ENCODE measurements at places on chromosomes 16 and 17. TPM values are rescaled to one million over a fixed set of nuclear protein-coding genes. Genes with fewer than 3 reads are reported as not detected.
A peak's percentile ranks its signal among the peaks of the same experiment; 100 is the strongest.

The SLC7A6OS gene
- 15.2 TPM for total RNA-seq

The TMEM238L gene
- total RNA-seq = 63.1 TPM

- no peak overlapping the region for H3K4me3 ChIP-seq
- peaks cover 19% of the 10 kb centered on the region for H3K4me1 ChIP-seq
- H3K27me3 ChIP-seq = no peaks in the 10 kb centered on the region
Measured at GRCh38 chr16:89436366-89436765, 54.0 kb downstream of the ANKRD11 start.

DNA sequence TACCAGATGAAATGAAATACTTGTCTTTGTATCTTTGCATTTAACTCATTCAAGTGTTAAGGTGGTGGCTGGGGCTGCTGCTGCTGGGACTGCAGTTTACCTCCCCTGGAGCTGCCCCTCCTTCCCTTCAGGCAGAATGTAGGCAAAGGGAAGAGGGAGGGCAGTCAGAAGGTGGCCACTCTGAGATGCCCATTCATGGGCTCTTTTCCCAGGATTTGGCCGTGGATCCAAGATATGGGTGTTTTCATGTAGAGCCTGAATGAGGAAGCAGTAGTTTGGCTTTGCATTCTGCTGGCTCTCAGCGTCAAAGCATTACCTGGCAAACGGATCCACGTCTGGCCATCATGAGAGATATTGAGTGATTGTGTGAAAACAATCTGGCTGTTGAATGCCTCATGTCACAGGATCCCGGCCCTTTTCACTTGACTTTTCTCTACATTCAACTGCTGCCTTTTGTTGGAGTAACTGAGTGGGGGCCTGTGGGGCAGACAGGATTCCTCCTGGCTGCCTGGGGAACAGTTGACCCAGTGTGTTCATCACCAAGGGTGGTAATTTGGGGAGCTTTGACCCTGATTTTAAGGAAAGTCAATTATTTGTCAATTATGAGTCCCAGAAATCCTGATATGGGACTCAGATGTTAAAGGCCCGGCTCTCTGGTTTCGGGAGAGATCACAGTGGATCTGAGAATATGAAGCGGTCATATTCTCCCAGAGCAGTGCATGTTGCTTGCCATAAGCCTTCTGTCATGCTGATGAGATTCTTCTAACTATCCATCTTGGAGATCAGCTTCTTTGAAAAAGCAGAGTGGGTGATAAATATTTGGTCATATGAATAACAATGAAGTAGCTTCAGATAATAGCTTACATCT lies 236.8 kb downstream of the IRX3 start:
- H3K4me3 ChIP-seq = no peak overlapping the region
- H3K36me3 ChIP-seq = no peaks in the 10 kb centered on the region
- H3K27me3 ChIP-seq = no peaks in the 10 kb centered on the region
- no peak overlapping the region for H3K27ac ChIP-seq

DNA sequence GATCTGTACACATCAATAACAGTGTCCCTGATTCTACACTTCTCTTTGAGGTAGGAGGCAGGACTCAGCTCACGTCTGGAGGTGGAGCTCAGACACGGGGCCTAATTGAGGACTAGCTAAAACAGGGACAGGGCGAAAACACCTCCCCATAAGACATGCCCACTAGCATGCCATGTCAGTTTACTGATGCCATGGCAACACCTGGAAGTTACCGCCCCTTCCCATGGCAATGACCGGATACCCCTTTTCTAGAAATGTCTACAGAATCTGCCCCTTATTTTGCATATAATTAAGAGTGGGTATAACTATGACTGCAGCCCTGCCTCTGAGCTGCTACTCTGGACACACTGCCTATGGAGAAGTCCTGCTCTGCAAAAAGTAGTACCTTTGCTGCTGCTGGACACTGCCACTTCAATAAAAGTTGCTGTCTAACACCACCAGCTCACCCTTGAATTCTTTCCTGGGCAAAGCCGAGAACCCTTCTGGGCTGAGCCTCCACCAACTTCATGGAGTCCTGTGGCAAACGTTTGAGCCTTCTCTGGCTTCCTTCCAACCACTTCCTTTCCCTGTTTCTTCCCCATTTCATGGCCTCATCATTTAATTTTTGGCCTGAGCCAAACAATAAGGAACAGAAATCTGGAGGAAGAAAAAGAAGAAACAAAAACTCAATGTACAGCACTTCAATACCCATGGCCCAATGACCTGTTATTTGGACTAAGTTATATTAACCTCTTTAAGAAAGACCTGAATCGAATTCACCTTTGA lies 21.0 kb downstream of the PHB1 start:
- no peaks in the 10 kb centered on the region for H3K36me3 ChIP-seq
- H3K4me3 ChIP-seq = no peak overlapping the region
- H3K27ac ChIP-seq = no peak overlapping the region
- peaks cover 10% of the 10 kb centered on the region for H3K4me1 ChIP-seq
- DNase-seq = no peak

DNA sequence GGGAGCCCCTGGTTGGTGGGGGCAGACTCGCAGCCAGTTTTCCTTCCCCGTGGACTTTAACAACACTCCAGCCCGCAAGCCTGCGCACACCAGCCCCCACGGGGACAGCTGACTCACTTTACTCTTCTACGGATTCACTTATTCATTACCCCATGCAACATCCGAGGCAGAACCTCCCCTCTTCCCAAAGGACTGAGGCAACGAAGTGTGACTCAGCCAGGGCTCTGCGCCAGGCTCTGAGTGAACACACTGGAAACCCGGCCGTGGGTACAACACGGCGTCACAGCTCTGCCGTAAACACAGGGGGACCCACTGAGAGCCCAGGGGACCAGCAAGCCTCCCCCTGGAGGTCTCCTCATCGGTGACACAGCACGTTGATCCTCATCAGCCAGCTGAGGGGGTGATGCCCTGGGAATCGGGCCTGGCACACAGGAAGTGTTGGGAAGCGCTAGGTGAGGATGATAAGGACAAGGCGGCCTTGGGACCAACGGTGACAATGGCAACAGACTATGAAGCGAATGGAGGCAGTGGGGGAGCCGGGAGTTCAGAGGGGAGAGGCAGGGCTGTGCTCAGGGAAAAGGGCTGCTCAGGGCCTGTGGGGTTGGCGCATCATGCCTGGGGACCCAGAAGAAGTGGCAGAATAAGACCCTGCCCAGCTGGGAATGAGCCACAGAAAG lies 14.6 kb downstream of the COTL1 start:
- DNase-seq = peak; percentile 60
- peaks cover 4% of the 10 kb centered on the region for H3K4me1 ChIP-seq
- no peak overlapping the region for H3K4me3 ChIP-seq
- no peaks in the 10 kb centered on the region for H3K36me3 ChIP-seq
- H3K27ac ChIP-seq = peak overlapping the region; percentile 78

GRCh38 chr16:48277158-48277557 lies 29.8 kb upstream of the ABCC11 start:
- no peaks in the 10 kb centered on the region for H3K27me3 ChIP-seq
- no peaks in the 10 kb centered on the region for H3K4me1 ChIP-seq
- H3K27ac ChIP-seq = no peak overlapping the region
